ENCODE measurements at places on chromosomes 1 and 21.
A peak's percentile ranks its signal among the peaks of the same experiment; 100 is the strongest.

- no peak for DNase-seq
These were observed 1.8 kb downstream of the NR1I3 start for GRCh38 chr1:161235957-161236775.

GRCh38 chr21:38843806-38844503 lies 38.2 kb downstream of the ETS2 start:
- DNase-seq: no peak

DNA sequence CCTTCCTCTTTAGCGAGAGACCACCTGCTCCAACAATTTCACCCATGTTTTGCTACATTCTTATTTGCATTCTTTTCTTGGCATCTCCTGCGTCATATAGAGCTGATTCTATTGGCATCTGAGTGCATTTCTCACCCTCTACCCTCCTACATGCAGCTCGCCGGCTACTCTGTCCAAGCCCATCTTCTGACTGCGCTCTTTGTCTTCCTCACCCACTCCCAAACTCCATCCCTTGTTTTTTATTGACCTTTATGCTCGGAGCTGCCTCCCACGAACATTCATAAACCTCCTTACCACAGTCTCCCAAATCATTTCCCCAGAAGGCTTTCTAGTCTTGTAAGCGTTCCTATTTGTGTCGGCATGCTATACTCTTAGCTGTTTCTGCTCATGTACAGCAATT lies 33.6 kb upstream of the FMN2 start:
- no peak for DNase-seq

DNA sequence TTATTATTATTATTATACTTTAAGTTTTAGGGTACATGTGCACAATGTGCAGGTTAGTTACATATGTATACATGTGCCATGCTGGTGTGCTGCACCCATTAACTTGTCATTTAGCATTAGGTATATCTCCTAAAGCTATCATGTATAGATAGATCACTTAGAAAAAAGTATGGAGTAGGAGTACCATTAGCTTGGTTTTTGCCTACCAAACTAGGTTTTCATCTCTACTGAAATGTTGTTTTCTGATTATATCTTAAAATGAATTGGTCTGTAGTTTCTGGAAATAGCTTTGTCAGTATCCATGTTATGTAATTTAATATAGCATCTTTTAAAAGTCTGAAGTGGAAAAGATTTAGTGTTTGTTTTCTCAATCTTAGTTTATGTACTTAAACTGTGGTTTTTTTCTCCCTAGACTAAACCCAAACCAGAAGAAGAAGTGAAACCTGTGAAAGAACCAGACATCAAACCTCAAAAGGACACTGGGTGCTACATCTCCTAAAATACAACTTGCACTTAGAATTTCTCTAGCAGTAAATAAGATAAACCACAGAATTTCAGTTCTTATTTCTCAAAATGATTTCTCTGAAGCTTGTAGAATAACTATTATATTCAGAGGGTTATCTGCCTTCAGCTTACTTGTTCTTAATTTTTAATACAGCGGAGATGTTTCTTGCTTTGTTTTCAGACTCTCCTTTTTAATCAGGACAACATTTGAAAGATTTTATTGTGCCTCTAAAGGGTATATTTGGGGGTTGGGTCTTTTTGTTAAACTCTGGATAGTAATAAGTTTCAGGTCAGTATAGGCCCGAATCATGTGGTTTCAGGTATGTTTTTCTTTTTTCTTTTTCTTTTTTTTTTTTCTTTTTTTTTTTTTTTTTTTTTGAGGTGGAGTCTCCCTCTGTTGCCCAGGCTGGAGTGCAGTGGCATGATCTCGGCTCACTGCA lies 4.5 kb upstream of the FAM177B start:
- DNase-seq: peak; percentile 61
